T-helper 1 cell (primary cell): ENCODE measurements at places on chromosomes 13 and 19.
A peak's percentile ranks its signal among the peaks of the same experiment; 100 is the strongest.

DNA sequence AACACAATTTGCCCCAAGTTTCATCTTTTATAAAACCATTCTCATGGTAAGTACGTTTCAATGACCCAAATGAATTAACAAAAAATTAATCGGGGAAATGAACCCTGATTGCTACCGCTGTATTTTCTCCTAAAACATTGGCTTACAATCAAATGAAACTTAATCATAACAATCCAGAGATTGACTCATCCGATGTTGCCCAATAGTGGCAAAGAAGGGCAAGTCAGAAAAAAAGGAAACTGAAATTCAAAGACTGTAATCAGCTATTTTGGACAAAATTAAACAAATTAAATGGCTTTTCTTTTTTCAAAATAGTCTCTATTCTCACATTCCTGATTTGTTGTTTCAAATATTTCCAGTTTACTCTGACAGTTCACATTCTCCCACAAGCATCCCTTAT lies 3.9 kb upstream of the ACOD1 start:
- no peak for DNase-seq

GRCh38 chr19:29813642-29814041 lies 1.9 kb downstream of the CCNE1 start:
- DNase-seq = no peak

DNA sequence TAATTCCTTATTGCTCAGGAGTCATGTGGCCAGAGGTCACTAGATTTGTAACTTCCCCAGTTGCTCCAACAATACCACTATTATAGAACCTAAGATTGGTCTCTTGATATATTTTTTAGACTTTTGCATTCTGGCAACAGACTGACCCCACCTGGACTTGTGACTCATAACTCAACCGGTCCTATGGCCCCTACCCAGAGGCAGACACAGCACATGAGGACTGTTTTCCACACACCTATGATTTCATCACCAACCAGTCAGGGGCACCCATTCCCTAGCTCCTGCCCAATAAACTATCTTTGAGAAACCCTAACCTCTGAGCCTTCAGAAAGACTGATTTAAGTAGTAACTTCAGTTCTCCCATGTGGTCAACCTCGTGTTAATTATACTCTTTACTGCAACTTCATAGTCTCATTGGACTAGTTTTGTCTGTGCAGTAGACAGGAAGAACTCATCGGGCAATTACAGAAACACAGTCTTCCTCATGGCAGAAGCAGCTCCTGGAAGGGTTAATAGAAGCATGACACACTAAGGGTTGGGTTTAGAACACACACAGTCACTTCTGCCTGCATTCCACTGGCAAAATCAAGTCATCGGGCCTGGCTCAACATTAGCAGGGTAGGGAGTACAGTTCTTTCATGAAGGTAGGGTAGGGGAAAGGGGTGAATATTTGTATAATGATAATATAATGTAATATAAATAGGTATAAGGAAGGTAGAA lies 251.8 kb downstream of the UQCRFS1 start:
- no peak for DNase-seq

GRCh38 chr13:112669881-112670499 lies 19.8 kb upstream of the ATP11A start:
- DNase-seq = no peak

- DNase-seq = no peak
These were observed 5.3 kb downstream of the CPAMD8 start for GRCh38 chr19:17021328-17021727.

DNA sequence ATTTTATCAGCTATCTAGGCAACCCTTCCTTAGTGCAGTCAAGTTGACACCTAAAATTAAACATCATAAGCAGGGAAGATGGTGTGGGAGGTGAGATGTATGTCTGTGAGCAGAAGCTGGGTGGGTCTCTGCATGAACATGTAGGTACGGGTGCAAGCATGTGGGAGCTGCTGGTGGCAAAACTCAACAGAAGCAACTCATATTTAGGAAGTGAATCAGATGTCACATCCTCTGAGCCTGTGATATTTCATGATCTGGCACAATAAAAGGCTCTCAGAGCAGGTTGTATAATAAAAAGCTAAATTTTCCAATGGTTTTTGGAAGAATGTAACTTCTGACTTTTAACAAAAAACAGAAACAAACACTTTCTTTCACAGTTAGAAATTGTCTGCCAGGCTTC lies 44.4 kb downstream of the C1QTNF9 start:
- DNase-seq = no peak

DNA sequence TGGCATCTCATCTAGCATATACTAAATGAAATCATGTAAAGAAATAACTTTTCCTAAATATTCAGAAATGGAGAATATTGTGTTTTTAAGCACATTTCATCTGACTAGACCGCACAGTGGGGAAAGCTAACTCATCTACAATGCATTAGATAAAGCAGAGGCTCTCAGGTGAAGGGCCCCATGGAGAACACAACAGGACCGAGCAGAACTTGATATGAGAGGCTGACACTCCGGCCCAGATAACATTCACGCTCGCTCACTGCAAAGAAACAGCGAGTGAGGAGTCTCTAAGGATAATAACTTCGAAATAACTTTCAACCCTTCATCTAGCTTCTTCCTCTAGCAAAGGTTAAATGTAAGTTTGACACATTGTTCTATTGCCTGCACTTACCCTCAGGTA lies 130.6 kb downstream of the PCDH9 start:
- DNase-seq = no peak

- DNase-seq = no peak
These were observed 1366.6 kb upstream of the MIR17HG start for GRCh38 chr13:89980896-89981295.

DNA sequence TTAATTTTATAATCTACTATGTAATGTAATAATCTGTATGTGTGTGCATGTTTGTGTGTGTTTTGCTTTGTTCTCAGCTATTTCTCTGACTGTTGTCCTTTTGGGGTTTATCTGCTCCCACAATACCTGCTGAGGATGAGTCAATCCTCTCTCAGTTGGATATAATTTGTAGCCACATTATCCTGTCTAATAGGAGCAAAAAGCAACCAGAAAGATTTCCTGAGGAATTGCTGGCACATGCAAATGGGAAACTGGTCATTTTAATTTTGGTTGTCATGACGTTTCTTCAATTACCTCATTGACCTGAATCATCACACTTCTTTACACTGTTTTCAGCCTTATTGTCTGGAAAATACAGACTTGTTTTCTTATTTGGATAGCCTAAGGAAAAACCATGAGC lies 488.4 kb downstream of the KLF5 start:
- DNase-seq = no peak

DNA sequence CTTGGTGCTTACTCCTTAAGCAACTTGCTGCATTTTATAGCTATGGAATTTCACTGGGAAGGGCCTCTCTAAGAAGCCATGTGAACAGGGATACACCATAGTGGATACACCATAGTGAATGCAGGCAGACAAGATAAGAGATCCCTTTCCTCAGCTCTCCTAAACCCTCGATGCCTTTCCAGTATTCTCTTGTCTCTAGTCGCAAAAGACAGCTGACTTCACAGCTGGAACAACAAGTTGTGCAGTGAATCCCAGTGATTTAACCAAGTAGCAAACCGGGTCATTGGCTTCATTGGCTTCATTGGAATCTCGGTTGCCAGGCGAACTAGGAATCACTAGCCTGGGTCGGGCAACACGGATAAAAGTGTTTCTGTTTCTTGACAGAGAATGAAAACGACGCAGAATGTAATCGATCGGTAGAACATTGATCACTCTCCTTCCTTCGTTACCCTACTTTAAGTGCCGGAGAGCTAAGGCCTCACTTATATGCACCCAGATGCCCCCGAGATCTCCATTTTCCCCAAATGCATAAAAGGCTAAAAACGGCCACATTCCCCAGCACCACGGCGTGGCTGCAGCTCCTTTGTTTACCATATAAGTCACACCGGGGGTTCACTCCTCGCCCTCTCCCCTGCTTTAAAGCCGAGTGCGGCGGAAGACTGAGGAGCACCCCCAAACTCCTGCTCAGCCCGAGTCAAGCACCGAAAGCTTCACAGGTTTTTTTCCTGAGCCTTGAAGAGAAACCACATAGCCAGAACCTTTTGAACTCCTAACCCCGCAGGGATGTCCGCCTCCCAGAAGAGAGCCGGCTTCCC lies 674 bp downstream of the TRPC4 start:
- DNase-seq = no peak

DNA sequence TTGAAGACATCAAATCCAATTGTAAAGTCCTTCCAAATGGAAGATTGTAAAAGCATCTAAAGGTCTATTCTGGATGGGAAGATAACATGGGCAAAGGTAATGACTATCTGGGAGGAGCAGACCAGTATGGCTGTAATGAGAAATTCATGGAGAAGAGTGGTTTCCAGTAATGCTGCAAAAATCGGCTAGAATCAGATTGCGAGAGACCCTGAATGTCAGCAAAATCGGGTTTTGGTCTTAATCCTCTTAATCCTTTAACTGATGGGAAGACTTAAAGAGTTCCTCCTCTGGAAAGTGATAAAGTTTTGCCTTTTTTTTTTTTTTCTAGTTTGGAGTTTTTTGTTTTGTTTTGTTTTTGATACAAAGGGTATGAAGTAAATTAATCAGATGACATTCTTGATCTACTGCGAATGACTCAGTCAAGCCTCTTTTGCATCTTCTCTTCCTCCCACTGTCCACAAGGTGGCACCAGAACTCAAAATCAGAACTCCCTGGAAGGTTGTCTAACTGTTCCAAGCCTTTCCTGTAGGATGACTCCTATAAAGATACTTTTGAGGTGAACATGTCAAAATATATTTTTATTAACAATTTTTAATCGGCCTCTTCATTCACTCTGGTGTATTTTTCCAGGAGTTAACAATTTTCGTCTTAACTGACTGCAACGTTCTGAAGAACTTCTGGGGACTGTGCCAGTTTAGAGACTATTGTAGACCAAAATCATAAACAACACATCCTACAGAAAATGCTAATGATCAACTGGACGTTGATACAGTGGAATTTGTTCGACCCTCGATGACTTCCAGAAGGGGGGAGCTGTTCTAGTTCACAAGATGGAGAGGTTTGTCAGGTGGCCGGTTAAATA lies 213.3 kb upstream of the MIR17HG start:
- peak; percentile 19 for DNase-seq

- no peak for DNase-seq
These were observed 184.6 kb upstream of the NBEA start for GRCh38 chr13:34757441-34757840.

GRCh38 chr19:45876411-45877197 lies 9.3 kb downstream of the IRF2BP1 start:
- no peak for DNase-seq

DNA sequence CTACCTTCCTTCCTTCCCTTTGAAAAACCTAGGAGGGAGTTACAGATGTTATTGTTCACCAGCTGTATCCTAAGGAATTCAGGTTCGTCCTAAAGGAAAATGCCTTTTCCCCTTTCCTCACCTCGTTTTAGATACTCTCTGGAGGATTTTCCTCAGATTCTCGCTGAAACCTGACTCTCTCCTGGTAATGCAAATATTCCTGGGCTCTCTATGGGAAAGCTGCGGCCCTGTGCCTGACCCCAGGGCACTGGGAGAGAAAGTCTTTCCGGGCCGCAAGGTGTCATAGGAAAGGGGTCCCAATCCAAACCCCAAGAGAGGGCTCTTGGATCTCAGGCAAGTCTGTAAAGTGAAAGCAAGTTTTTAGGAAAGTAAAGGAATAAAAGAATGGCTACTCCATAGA lies 13.1 kb upstream of the OR1M1 start:
- DNase-seq = no peak

- DNase-seq = no peak
These were observed 11.1 kb downstream of the CKM start for GRCh38 chr19:45311621-45312020.

DNA sequence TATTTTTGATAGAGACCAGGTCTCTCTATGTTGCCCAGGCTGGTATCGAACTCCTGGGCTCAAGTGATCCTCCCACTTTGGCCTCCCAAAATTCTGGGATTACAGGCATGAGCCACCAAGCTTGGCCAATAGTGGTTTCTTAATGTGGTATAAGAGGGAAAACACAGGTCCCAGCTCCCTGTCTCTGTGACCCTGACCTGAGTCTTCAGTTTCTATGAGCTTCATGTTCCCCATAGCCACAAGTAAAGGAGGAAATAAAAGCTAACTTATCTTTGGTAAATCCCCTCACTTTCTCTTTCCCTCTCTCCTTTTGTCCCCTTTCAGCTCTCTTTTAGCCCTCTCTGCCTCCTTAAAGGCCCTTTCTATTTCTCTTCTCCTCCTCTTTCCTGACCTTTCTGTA lies 50.3 kb downstream of the ABCC4 start:
- no peak for DNase-seq

- no peak for DNase-seq
These were observed 476.9 kb upstream of the KLHL1 start for GRCh38 chr13:70585109-70585508.

DNA sequence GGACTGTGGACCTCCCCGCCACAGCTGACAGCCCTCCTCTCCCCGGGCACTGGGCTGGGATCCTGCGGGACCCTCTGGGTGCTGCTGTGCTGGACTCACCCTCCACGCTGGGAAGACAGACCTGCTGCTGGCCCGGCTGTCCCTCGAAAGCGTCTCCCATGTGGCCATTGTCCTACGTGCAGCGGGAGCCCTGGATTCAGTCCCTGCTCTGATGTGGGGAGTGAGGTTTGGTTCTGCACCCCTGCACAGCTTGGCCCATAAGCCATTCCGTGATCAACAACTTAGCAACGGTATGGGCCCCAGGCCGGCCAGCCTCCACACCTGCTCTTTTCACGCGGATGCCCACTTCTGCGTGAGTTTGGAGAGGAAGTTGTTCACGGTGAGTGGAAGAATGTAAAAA lies 195.2 kb downstream of the TEX29 start:
- no peak for DNase-seq

GRCh38 chr19:294946-295686 lies 3.9 kb upstream of the PLPP2 start:
- no peak for DNase-seq
